ENCODE measurements at places on chromosomes 3 and 15.

DNA sequence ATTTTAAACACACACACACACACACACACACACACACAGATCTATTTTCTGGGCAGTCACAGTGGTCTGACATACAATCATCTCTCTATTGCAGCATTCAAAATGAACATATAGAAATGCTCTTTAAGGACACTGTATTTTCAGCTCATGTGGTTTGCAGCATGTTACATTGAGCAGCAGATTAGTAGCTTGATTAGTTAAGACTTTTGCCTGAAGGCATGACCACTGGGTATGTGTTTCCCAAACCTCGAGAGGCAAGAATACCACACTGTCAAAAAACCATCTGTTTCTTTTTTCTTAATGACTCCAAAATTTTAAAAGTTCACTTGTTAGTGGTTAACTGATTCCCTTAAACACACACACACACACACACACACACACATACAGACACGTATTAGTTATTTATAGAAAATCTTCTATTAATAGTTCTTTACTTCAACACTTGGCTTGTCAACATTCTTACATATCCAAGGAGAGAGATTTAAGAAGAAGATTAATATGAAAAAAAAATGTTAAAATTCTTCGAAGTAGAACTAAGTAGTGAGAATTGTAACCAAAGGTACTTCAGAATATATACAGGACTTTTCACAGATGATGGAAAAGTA is 518.2 kb downstream of the CADM2 start:
- no peaks in the 10 kb centered on the region for H3K36me3 ChIP-seq
- peak; percentile 20 for DNase-seq
- H3K4me1 ChIP-seq: peaks cover 4% of the 10 kb centered on the region

GRCh38 chr15:69505956-69506556 is 53.4 kb downstream of the RPLP1 start:
- H3K4me3 ChIP-seq: no peak overlapping the region
- no peaks in the 10 kb centered on the region for H3K36me3 ChIP-seq
- H3K27me3 ChIP-seq: no peaks in the 10 kb centered on the region
- H3K27ac ChIP-seq: no peak overlapping the region
- DNase-seq: no peak

DNA sequence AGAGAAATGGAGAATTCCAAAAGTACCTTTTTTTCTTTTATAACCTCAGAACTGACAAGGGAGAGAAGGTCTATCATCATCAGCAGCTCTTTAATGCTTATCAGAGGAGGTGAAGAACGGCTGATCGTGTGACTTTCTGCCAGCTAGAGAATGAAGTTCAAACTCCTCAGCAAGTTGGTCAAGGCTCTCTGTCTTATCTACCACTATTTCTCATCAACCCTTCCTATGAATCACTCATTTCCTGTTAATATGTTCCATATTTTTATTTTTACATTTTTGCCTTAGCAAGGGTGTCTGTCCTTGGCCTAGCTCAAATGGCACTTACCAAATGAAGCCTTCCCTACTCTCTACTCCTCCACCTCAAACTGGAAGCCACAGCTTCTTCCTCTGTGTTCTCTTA is 73.1 kb upstream of the TSPAN3 start:
- peaks cover 52% of the 10 kb centered on the region for H3K4me1 ChIP-seq
- no peak for DNase-seq
- peaks cover 3% of the 10 kb centered on the region for H3K36me3 ChIP-seq

GRCh38 chr3:38396239-38396638 is 49.7 kb downstream of the XYLB start:
- H3K27me3 ChIP-seq: no peaks in the 10 kb centered on the region
- H3K4me1 ChIP-seq: no peaks in the 10 kb centered on the region
- H3K36me3 ChIP-seq: no peaks in the 10 kb centered on the region
- DNase-seq: no peak
- H3K27ac ChIP-seq: no peak overlapping the region
- no peak overlapping the region for H3K4me3 ChIP-seq

DNA sequence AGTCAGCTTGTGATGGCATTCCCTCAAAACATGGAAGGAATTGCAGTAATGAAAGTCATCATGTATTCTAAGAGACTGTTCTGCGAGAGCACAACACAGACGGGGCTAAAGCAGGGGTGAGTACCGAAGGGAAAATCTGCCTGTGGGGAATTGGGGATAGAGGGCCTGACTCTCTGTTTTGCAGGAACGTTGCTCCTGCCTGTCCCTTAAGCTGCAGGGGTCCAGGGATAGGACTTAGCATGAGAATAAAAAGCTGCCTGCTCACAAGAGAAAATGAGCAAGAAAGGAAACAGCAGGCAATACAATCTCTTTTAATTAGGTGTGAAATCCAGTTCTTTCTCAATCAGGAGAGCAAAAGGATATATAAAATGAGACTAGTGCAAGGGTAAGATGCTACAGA is 62.2 kb downstream of the TIGIT start:
- DNase-seq: no peak
- no peak overlapping the region for H3K27ac ChIP-seq
- H3K4me3 ChIP-seq: no peak overlapping the region
- no peaks in the 10 kb centered on the region for H3K36me3 ChIP-seq
- no peaks in the 10 kb centered on the region for H3K4me1 ChIP-seq
